Renal cortex interstitium (tissue), 15 donors: ENCODE measurements at places on chromosomes 4 and X. TPM values are rescaled to one million over a fixed set of nuclear protein-coding genes. Genes with fewer than 3 reads are reported as not detected.
A peak's percentile ranks its signal among the peaks of the same experiment; 100 is the strongest.

Gene CENPVL1
- 0.22 TPM for polyA plus RNA-seq

Gene OTC
- not detected for polyA plus RNA-seq

Gene DSPP
- polyA plus RNA-seq, result not detected

Gene FATE1
- not detected for polyA plus RNA-seq

Gene RIPPLY1
- polyA plus RNA-seq, result 2.4 TPM

Gene FOXR2
- not detected for polyA plus RNA-seq

Gene CCKAR
- 0.06 TPM for polyA plus RNA-seq

Gene DDX53
- not detected for polyA plus RNA-seq

Gene MED28
- polyA plus RNA-seq, result 62.0 TPM

DNA sequence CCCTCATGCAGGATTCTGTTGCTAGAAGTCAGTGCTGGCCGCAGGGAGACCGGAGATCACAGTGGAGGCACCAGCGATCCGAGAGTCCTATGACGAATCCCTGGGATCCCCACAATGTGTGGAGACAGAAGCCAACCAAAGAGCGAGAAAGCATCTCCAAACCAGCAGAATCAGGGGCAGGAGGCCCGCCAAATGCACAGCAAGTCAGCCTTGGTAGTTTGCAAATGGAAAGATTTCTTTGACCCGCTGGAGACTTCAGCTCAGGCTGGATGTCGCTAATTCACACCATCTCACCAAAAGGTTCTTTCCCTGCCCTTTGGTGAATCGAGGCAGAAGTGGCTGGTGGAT is 505 bp upstream of the PKD2 start:
- DNase-seq, result no peak

- DNase-seq, result peak; percentile 42
Observed at GRCh38 chr4:93791570-93792195, 36.9 kb upstream of the ATOH1 start.

DNA sequence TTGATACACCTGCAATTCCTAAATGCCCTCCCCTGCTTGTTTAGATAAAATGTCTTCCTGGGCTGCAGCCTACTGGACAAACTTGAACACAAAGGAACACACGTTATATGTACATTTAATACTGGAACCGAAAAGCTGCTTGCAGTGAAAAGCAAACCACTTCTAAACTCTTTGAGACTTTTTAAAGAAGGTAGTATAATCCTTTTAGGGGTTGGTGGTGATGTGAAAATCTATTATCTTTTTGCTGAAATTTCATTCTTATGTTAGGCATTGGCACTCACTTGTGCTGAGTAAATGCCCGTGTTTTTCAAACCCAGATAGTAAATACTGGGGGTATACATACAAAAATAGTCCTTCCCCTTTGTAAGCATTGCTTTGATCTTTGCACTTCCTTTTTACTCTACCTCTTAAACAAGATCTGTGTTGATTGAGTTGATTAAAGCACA is 2.2 kb downstream of the NFKB1 start:
- DNase-seq, result no peak

DNA sequence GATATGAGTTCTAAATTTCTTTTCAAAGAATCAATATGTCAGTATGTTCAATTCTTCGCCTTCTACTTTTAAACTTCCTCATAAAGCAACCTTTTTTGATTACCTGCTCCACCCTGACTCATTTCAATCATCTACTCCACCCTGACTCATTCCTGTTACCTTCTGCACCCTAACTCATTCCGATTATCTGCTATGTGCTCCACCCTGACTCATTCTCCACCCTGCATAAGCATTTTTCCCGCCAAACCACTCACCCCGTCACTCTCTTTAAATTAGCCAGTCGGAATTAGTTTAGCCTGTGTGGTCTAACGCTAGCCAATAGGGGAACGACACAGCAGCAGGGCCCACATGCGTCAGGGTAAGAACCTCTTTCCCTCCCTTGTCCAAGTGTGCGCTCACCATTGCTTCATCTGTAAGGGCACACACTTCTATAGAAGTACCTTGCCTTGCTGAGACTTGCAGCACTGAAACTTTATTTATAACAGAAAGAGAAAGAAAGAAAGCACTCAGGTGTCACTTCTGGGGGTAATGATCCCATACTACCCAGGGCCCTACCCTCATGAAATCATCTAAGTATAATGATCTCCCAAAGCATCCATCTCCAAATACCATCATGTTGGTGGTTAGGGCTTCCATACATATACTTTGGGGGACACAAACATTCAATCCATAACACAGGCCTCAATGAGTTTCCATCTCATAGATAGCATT is 875.2 kb downstream of the RAPGEF2 start:
- no peak for DNase-seq

DNA sequence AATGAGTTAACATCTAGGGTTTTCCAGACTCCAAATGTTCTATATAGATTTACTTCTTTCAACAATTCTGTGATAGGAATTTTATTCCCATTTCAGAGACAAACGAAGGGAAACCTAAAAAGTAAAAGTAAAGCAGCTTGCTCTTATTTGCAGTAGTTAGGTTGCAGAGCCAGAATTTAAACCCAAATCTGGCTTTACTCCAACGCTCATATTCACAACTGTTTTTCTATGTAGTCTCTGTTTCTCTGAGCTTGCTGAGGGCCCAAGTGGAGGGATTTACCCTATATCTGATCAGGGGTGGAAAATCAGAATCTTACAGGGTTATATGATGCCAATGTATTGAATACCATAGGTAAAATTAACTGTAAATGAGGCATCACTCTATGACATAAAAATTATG is 599.1 kb upstream of the GRIA3 start:
- no peak for DNase-seq

GRCh38 chr4:37597034-37597433 is 89.1 kb downstream of the RELL1 start:
- no peak for DNase-seq

DNA sequence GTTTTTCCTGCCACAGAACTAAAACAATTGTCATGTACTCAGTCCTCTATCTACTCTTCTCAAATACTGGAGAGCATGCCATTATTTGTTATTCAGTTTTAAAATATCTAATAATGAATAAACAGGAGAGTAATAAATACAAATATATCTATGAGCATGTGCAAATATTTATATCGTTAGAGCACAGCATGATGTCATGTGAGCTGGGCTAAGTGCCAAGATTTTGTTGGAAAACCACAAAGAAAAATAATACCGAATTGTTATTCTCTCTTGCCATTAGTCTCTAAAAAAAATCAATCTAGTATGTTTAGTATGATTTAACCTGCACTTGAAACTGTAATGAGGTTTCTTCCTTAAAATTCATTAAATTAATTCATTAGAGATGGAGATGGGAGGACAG is 97.3 kb downstream of the DDX60 start:
- no peak for DNase-seq

DNA sequence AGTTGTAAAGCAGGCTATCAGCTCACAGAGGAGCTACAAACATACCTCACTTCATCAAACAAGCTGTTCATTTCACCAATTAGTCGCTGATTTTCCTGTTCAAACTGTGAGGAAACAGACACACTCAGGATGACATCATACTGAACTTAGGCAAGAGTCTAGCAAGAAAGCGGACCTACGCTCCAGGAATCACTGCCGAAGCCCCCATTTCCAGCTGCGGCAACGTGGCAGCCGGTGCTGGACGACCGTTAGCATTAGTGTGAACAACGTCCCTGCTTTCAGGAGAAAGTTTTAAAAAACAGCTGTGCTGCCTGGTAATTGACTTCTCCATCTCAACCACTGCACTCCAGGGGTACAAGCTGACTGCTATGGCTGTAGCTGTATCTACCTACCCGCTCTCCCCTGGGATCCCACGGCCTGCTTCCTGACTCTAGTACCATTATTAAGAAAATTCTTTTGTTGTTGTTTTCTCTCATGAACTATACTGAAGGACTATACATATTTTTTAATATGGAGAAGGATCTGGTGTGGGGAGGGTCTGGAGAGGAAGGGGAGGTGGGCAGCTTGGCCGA is 38.3 kb downstream of the NSG1 start:
- no peak for DNase-seq

DNA sequence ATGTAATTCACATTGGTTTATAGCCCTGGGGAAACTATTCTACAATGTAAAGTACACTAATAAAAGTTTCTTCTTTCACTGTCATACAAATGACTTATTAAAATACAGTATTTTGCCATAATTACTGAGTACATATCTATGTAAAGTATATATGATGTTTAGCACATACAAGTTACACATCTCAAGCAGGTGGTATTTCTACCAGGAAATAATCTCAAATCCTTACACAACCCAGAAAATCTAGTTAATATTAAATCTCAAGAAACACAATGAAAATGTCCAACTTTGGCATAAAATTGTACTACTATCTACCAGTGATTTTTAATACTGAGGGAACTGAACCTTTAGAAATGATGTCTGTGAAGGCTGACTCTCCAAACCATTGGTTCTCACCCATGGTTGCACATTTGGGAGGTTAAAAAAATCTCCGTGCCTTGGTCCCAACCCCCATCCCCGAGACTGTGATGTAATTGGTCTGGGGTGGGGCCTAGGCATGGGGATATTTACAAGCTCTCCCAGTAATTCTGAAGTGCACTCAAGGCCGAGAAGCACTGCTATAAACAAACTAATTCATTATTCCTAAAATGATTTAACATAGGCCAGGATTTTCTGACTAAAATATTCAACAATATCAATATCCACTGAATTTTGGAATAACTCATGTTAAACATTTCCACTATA is 27.6 kb downstream of the MAP3K15 start:
- no peak for DNase-seq

GRCh38 chrX:372856-373640 is 13.7 kb downstream of the PPP2R3B start:
- no peak for DNase-seq

- DNase-seq, result no peak
Observed at GRCh38 chr4:70734168-70734954, 12.6 kb downstream of the RUFY3 start.

GRCh38 chr4:99457270-99457669 is 22.1 kb upstream of the ADH7 start:
- no peak for DNase-seq

DNA sequence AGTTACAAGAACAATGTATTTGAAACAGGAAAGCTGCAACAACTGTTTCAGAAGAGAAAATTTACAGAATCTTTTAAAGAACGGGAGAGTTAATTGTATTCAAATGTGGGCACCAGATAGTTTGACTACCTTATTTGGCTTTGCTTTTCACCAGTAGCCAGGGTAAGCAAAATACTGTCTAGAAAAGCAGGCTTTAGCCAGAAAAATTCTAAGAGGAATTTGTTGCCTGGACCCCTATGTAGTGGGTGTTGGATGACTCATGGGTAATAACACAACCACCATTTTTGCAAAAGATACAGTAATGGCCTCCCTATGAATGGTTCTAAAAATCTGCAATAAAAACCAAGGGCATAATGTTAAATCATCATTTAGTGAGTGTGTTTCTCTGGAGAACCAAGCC is 233.4 kb upstream of the ANXA3 start:
- no peak for DNase-seq

GRCh38 chr4:81687471-81687870 is 215.8 kb upstream of the RASGEF1B start:
- DNase-seq, result no peak

DNA sequence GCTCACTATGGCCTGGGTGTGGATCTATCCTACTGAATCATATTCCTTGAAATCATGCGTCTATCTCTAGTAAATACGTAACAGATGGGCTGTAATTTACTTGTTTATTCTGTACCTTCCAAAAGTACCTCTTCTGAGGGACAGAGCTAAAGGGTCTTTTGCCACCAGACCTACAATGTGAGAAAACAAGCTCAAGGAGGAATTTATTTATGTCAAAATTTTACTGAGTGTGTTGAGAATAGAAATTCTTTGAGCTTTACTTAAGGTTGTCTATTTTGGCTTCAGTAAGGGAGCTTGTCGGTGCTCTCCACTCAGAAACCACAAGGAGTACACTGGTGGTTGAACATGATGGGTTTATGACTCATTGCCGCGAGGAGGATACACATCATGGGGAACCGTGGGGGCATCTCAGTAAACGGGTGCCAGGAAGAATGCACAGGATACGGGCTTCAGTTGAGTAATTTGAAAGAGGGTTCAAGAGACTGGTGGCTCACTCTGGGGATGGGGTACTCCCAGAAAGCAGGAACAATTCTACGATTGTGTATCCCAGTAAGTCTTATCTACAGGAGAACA is 3.0 kb downstream of the ANK2 start:
- no peak for DNase-seq

- no peak for DNase-seq
Observed at GRCh38 chr4:16843831-16844508, 54.5 kb downstream of the LDB2 start.

DNA sequence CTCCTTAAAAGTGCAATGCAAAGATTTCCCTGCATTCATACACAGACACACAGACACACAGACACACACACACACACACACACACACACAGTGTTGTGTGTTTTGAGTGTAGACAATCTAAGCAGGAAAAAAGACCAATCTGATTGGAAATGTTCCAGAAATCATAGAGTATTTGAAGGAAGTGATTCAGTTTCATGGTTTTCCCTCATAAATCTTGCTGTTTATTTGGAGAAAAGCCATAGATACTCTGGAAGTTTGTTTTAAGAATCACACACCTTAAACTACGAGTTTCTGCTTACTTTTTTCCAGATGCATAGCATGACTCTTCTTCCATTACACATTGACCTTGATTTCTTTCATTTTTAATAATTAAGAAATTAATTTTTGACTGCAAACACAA is 298.5 kb upstream of the BMP3 start:
- DNase-seq, result no peak

GRCh38 chr4:101337688-101338087 is 9.6 kb downstream of the PPP3CA start:
- DNase-seq, result no peak
